ENCODE measurements at places on chromosomes 3 and 15.

DNA sequence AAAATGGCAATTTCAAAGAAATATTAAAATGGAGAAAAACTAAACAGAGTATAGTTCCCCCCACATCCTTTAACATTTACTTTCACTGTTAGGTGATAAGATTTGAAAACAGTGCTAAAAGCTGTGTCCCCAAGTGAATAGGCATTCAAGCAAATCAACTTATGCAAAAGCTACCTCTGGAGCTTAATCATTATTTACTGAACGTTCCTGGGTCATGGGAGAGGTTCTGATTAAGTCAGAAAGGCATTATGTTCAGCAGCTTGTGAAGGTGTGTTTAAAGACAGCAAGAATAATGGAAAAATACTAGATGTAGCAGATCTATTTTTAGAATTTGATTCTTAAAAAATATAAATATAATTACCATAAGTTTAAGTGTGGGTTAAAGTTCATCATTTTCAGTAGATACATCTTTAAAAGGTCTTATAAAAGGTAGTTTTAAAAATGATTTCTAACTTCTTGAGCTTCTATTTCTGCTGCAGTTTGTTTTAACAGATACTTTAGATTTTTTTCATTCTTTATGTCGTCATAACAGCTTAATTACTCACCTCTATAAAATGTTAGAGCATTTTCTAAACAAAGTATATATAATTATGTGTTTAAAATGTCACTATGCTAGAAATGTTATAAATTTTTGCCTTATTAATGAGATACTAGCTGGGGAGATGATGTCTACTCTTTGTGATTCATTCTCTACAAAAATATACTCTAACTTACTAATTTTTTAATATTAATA, 127.9 kb downstream of the MITF start:
- no peak for DNase-seq

DNA sequence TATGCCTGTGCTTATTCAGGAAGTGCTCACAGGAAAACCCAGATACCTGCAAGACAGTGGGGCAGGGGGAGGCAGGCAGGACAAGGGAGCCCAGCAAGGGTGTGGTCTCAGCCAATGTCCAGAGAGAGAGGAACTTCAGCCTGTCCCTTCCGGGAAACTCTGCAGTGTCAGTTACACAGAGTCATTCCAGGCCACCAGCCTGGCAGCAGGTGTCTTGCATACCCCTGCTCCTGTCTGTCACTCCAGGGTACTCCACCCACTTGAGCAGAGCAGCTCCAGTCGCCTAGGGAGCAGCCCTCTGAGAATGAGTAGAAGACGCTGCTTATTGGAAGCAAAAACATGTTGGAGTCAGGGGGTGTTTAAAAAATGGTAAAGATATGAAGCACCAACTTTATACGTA, 431.2 kb upstream of the RGMA start:
- DNase-seq, result no peak

DNA sequence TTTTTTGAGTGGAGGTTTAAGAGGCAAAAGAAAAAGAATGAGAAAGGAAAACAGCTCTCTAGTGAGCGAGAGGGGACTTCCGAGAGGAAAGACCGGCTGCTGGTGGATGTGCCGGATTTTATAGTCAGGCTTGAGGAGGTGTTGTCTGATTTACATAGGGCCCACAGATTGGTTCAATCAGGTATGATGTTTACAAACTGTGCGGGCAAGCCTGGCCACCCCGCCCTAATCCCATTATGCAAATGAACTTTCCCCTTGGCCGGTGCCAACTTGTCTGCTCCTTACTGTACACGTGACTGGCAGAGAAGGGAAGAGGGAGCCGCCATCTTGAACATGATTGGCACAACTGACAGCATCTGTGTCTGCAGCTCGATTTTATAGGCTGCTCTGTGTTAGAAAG, 44.7 kb downstream of the FAM43A start:
- DNase-seq, result peak; percentile 82

- no peak for DNase-seq
These were observed 3.5 kb downstream of the CCDC51 start for GRCh38 chr3:48436477-48436787.

GRCh38 chr3:122825460-122825859, 30.6 kb downstream of the SLC49A4 start:
- DNase-seq, result no peak

GRCh38 chr3:66489581-66489980, 11.2 kb downstream of the LRIG1 start:
- no peak for DNase-seq

GRCh38 chr3:55882006-55882405, 394.9 kb upstream of the WNT5A start:
- DNase-seq, result no peak

GRCh38 chr3:42745291-42745745, 27.7 kb downstream of the CCDC13 start:
- DNase-seq, result no peak

DNA sequence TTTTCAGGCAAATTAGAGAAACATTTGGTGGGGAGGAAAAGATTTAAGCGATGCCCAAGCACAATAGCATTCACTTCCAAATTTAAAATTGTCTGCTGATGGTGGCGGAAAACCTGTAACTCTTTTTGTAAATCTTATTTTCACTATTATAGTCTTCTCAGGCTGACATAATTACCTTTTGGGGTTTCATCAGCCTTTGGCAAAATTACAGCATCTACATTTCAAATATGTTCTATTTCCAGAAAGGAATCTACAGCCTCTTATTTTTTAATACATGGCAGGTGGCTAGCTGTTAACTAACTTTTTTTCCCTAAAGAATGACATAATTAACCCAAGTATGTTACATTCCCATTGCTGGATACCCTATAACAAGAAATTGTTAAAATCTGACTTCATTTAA, 391.5 kb upstream of the CCDC54 start:
- no peak for DNase-seq

DNA sequence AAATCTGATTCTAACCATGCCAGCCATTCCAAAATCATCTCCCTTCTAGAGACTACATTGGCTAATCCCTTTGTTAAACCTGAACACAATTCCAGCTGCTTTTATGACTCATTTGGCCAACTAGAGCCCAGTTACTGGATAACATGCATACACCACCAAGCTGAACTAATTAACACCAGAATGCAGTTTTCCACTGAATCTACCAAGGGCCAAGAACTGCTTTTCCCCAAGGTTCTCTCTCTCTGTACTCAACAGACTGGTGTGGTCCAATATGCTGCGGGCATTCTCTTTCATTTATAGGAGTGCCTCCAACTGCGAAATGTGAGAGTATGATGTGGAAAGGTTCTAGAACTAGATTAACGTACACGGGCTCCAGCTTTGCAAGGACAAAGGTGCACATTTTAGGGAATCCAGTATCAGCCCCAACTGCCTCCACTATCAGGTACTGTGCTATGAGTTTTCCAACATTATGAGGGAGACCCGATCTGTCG, 1.5 kb downstream of the CHSY1 start:
- DNase-seq, result no peak

GRCh38 chr3:36918050-36918449, 26.8 kb downstream of the TRANK1 start:
- no peak for DNase-seq

- peak; percentile 29 for DNase-seq
These were observed 793 bp downstream of the PCOLCE2 start for GRCh38 chr3:142888099-142888480.

DNA sequence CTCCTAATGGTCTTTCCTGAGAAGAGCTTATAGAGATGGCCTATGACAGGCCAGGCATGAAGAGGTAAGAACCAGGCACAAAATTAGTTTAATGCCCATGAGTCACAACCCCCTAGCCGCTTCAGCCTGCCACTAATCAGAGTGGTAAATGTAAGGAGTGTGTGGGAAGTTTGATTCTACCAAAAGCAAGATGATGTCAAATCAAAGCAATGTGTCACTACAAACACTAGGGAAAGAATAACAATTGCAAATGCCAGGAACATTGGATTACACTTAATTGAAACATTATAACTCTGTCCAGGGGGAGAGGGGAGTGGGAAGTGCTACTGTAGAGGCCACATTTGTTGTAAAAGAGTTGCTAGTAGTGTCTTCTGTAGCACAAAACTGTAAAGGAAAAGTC, 596.6 kb upstream of the AGTR1 start:
- DNase-seq, result no peak

Data from SK-N-DZ (cell line).